ENCODE measurements at places on chromosomes 11 and 22.

- peak; percentile 92 for DNase-seq
Measured at GRCh38 chr11:62546244-62546928, at the start of gene AHNAK. TSS of gene AHNAK (minus strand) at chr11:62546806. CDS start at chr11:62536098, 10,708 bp downstream.

- DNase-seq: peak; percentile 66
Measured at GRCh38 chr22:19878461-19879245, 24.0 kb upstream of the GNB1L start.

GRCh38 chr11:99537681-99538080, 516.9 kb downstream of the CNTN5 start:
- no peak for DNase-seq

DNA sequence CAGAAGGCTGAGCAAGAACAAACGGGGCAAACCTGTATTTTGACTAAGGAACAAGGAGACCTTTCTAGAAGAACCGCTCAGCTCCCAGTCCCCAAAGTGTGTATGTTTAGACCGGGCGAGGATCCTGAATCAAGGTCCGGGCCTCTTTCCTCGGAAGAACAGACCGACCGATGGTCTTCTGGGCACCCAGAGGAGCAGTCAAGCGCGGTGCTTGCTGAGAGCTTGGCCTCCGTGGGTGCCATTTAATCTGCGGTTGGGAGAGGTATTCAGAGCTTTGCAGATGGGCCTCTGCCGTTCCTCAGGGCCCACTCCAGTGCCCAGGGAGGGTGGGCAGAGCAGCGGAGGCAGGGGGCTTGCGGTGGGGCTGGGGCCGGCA, 26.5 kb upstream of the ATXN10 start:
- no peak for DNase-seq

DNA sequence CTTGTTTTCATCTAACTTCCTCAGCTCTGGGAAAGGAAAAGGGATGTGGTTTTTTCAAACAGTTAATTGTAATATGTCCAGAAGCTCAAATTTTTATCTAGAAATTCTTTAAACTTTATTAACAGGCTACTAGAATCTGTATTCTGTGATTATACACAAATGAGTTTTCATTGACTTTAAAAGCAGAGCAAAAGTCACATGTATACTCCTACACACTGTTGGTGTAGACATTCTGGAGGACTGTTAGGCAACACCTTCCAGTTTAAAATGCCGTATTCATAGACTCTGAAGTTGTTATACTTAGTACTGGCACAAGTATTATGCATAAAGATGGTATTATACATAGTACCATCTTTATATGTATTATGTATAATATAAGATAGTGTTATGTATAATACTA, 64.9 kb downstream of the SPECC1L start:
- DNase-seq: no peak

DNA sequence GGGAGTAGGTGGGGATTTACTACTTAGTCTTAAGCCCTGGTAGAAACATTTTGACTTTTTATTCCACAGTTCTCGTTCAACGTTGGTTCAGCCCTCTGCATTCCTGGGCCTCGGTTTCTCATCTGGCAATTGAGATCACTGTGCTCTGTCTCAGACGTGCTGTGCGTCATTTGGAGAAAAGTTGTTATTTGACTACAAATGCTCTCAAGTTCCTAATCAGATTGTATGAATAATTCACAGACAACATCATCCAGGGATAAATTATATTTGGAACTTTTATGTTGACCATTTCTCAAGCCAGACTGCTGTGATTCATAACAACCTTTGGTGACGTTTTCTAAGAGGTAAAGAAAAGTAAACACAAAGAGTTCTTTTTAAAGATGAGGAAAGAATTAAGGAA, 69.2 kb downstream of the BLID start:
- DNase-seq: peak; percentile 79

DNA sequence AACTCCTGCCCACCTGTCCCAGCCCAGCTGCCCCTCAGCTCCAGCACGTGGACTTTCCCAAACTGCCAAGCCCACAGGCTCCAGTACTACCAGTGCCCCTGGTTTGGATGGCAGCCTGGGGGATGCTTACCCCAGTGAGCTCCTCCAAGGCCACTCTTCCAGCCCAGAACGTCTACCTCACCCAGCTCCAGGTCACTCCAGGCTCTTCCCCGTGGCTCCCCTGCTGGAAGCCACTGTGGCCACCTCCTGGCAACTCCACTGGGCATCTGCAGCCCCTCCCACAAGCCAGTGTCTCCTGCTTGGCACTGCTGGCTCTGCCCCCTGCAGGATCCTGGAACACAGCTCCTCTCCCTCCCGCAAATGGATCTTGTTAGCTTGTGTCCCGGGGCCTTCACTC, 29.3 kb downstream of the LMO1 start:
- no peak for DNase-seq

DNA sequence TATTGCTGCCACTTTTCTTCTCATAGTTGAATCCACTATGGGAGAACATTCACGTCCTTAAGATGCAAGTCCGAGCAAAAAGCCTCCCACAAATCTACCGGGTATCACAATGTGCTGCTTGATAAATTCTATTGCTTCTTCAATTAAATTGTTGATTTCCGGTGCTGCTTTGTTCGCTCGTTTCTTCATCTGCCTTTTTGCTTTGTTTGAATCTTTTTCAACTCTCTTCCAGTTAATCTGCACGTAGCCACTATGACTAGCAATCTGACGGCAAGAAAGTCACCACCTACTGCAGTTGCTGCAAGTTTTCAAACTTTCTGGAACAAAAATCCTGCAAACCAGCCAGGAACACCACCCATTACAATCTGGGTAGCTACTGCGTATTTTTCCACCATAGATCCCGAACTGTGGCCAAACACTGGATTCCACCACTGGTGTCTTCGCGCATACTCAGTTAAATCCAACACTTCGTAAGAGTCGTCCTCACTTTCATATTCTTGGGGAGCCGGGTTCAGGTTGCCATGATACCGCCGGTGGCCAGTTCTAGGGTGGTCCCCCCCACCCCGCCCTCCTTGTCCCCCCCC, 59.1 kb downstream of the CLMP start:
- no peak for DNase-seq

- DNase-seq: no peak
Measured at GRCh38 chr11:66509131-66509561, 1.3 kb upstream of the BBS1 start.

GRCh38 chr11:122803306-122803705, 35.0 kb upstream of the CRTAM start:
- DNase-seq: no peak

- DNase-seq: no peak
Measured at GRCh38 chr11:60932605-60933356, 8.5 kb downstream of the TMEM132A start.

GRCh38 chr11:57424792-57425564, 1.9 kb downstream of the SLC43A3 start:
- DNase-seq: peak; percentile 87

- DNase-seq: no peak
Measured at GRCh38 chr11:83702796-83703195, 416.6 kb upstream of the CCDC90B start.

- DNase-seq: no peak
Measured at GRCh38 chr11:33577204-33577603, 123.4 kb downstream of the C11orf91 start.

GRCh38 chr11:34432822-34433221, 5.9 kb upstream of the CAT start:
- no peak for DNase-seq

- peak; percentile 62 for DNase-seq
Measured at GRCh38 chr11:72575533-72576242, 98.5 kb downstream of the PDE2A start.

DNA sequence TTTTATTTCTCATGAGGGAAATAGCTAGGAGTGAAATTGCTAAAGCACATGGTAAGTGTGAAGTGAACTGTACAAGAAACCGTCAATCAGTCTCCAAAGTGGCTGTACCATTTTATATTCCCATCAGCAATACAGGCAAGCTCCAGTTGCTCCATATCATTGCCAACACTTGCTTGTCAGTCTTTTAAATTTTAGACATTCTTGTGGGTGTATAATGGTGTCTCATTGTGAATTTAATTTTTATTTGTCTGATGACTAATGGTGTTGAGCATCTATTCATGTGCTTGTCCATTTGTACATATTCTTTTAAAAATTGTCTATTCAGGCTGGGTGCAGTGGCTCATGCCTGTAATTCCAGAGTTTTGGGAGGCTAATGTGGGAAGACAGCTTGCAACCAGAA, 34.1 kb upstream of the SMCO4 start:
- no peak for DNase-seq

DNA sequence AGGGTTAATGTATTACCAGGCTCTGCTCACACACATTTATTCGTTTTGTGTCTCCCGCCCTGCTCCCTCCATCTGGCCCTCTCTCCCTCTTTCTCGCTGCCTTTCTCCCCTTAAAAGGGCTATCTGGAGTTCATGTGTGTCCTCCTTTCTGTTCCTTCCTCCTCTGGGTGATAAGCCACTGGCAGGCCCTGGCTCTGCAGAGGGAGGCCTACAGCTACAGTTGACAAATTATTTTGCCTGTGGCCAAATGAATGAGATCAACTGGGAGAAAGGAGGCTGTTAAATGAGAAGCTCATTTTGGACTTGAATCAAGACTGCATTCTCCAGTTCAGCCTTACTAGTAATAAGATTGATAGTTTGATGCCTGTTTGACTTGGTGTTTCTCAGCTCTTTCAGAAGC, 17.5 kb upstream of the OPCML start:
- no peak for DNase-seq

- no peak for DNase-seq
Measured at GRCh38 chr22:36452250-36452977, 29.0 kb downstream of the TXN2 start.

DNA sequence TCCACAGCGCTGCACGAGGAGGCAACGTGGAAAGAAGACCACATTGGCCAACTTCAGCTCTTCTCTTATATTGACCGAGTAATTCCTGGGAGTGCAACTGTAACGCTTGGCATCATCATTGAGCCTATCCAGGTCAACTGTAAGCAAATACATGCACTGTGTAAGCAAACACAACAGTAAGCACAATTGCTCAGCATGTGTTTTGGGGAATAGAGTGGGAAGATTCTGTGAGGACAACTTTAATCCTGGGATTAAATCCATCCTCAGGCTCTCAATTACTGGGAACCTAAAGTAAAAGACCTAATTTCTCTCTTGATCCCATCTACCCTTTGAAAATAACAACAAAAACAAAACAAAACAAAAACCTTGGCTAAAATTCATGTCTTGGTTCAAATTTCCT, 109.5 kb upstream of the DDI1 start:
- DNase-seq: no peak

DNA sequence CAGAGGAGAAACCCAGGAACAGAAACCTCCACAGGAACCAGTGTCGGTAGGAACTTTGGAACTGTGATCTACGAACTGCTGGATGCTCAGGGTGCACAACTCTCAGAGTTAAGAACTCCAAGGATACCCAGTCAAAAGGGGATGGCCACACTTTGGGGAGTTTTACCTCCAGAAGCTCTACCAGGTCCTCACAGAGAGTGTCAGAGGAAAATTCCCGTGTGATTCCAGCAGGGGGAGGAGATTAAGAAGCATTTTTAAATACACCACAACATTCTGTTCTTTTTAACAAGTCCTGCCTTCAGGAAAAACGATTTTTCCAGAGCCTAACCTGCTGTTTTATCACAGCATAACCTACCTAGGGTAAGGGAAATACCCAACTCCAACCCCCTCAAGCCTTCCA, 104.0 kb downstream of the SOX6 start:
- no peak for DNase-seq

GRCh38 chr11:121749691-121750090, 296.9 kb upstream of the SORL1-AS1 start:
- no peak for DNase-seq

GRCh38 chr11:84947970-84948580, 679.1 kb downstream of the DLG2 start:
- no peak for DNase-seq

Measured in coronary artery (tissue), 2 donors.